Epithelial cell of esophagus (primary cell): ENCODE measurements at places on chromosomes 2 and 18.

DNA sequence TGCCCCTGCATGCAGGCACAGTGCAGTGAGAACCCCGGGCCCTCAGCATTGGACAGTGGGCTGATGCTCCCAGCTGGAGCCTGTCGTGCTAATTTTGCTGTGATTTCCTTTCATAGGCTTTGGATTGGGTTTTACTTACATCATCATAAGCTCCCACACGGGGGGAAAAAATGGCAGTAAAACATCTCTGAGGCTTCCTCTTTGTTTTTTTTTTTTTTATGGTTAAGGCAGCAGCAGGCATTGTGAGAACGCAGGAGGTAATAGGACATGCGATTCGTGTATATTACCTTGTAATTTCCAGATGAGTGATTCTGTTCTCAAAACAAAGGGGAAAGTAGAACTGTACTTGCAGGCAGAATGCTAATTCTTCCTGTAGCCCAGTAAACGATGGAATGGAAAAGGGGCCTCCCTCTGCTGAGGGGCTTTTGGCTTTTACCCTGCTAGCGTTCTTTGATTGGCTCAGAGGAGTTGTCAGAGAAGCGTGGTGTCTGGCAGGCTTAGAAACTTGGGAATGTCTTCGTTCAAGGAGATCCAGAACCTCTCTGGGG lies 89.7 kb downstream of the NPAS2 start:
- DNase-seq, result no peak

- peak; percentile 66 for DNase-seq
Measured at GRCh38 chr2:228681426-228681825, 499.9 kb upstream of the SPHKAP start.

DNA sequence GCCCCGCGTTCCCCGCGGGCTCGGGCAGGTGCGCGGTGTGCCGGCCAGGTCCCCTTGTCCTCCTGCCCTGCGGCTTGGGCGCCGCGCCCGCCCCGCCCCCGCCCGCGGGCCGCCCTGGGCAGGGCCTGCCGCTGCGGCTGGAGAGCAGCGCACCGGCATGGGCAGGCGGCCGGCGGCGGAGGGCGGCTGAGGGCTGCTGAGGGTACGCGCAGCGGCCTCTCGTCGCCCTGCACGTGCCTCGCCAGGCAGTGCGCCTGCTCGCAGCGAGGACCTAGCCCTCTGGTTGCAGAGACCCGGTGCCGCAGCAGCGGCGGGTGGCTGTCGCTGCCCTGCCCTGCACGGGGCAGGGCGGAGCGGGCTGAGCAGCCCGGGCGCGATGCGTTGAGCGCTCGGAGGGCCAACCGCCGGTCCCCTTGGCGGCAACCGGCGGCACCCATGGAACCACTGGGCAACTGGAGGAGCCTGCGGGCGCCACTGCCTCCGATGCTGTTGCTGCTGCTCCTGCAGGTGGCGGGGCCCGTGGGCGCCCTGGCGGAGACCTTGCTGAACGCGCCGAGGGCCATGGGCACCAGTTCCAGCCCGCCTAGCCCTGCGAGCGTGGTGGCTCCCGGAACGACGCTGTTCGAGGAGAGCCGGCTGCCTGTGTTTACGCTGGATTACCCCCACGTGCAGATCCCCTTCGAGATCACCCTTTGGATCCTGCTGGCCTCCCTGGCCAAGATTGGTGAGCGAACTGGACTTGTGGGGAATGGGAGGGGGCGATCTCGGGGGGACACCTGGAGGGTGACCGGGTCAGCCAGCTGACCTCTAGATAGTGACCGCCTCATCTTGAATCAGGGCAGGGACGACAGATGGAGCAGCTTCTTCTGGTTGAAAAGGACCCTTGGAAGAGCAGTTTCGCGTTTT lies at the start of gene SLC9A2:
SLC9A2 (plus strand) TSS at position 140 of the 906 bp plus-strand sequence; CDS start at position 436, 296 bp downstream.
- DNase-seq, result peak; percentile 16

GRCh38 chr2:51601706-51602105 lies 569.8 kb upstream of the NRXN1 start:
- DNase-seq, result no peak

- peak; percentile 90 for DNase-seq
Measured at GRCh38 chr2:184646177-184646576, 47.8 kb downstream of the ZNF804A start.

DNA sequence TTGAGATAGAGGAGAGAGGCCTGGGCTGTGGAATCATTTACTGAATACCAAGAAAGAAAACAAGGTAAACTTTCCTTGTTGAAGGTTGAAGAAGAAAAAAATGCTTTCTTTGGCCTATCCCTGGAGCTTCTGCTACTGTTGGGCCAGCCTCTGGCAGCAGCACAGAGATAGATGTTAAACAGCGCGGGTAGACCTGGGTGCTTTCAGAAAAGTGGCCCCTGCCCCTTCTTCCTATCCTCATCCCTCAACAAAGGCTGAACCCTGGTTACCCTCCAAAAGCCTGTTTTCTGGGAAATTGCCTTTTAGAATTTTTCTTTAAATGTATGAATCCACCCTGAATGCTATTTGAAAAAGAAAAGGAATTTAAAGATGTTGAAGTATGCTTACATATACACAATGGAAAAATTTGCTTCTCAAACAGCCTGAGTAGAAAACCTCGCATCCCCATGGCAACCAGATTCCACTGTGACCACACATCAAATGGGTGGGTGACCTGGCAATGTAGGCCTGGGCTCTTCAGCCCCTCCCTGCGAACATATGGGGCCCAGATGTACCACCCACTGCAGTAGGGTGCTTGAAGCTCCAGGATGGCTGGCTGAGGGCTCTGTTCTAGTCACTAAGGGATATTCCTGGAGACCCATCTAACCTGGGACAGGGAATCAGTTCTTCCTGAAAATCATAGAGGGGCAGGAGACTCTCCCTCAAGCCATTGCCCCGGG lies 23.4 kb upstream of the CHRNA1 start:
- no peak for DNase-seq

DNA sequence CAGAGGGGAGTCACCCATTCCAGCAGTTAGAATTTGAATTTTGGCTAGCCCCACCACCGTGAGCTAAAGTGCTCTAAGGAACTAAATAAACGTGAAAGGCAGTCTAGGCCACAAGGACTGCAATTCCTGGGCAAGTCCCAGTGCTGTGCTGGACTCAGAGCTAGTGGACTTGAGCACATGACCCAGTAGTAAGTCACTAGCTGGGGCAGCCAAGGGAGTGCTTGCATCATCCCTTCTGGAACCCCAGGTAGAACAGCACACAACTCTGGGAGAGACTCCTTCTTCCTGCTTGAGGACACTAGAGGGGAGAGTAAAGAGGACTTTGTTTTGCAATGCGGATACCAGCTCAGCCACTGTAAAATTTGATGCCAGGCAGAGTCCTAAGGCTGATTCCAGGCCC lies 672.2 kb downstream of the CPS1 start:
- no peak for DNase-seq

GRCh38 chr2:158091647-158092046 lies 10.0 kb upstream of the UPP2 start:
- peak; percentile 25 for DNase-seq

DNA sequence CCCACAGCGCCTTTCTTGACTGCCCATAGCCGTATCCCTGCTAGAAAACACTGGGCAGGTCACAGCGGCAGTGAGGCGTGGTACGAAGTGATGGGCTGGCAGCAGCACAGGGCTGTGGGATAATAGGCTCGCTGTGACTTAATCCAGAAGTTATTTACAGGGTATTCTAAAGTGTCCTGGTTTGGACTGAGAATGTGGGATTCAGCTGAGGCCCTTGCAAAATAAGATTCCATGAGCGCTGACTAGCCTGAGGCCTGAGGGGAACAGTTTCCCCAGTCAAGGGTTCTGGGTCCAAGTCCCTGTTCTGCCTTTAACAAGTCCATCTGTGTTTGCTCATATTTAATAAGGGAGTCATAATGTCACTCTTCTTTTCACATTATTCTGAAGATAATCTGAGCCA lies 34.6 kb downstream of the SETBP1 start:
- peak; percentile 71 for DNase-seq

GRCh38 chr2:43135583-43135982 lies 90.8 kb downstream of the ZFP36L2 start:
- no peak for DNase-seq

DNA sequence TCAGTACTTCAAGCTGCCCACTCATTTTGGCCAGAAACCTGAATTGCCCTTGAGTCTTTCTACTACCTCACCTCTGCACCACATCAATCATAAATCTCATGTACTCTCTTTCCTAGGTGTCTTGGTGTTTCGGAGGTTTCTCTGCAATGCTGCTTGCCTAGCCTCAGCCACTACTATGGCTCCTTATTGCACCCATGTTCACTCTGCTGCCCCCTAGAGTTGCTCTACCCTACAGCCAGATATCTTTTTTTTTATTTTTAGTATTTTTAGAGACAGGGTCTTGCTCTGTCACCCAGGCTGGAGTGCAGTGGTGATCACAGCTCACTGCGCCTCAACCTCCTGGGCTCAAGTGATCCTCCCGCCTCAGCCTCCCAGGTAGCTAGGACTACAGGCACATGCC lies 413.0 kb downstream of the PTPRM start:
- peak; percentile 9 for DNase-seq

- no peak for DNase-seq
Measured at GRCh38 chr2:241132538-241133435, 16.5 kb downstream of the PASK start.

- no peak for DNase-seq
Measured at GRCh38 chr18:53610957-53611356, 613.5 kb downstream of the MBD2 start.

DNA sequence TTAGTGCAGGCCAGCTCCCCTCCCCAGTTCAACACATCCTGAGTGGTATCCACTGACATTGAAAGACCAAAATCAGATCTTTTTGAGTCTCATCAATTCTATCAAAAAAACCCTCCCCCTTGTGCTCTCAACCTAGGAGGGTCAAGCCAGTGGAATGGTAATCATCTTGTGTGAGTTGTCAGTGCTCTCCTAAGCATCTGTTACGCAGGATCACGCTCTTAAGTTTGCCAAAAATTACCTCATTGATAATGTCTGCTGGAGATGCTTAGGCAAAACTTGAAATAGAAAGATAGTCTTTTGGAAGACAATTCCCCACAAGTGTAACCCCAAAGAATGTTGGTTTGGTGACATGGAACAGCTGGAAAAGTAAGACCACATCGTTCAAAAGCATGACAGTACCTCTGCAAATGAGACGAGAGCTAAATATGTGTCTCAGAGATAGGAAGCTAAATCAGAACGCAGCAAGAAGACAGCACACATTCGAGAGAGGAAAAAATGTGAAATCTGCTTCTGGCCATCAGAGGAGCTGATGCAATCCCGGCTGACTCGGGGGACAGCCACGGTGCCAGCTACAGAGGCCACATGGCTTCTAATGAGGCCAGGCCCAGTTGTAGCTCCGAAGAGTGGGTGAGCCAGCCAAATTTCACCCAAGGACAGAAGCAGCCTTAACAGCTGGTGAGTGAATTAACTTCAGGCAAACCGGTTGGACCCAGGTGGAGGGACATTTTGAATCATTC lies 753.9 kb downstream of the RNF144A start:
- no peak for DNase-seq

GRCh38 chr2:102094917-102095316 lies 47.6 kb upstream of the IL1R1 start:
- peak; percentile 97 for DNase-seq

- DNase-seq, result peak; percentile 80
Measured at GRCh38 chr2:127649684-127650040, 3.7 kb downstream of the GPR17 start.

DNA sequence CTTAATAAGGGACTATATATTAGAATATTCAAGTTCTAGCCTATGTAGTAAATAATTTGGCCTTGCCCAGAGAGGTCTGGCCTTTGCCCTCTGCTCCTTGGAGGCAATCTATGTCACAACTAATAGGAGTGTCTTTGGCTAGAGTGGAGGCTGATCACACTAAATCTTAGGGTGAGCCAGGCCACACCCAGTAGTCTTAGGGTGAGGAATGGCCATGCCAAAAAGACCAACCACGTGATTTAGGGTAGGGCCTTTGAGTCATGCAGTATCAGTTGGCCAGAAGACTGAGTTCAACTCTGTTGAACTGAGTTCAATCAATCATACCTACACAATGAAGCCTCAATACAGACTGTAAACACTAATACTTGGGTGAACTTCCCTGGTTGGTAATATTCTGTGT lies 26.0 kb upstream of the FLACC1 start:
- DNase-seq, result peak; percentile 65

GRCh38 chr2:234251326-234252271 lies 201.1 kb downstream of the SPP2 start:
- peak; percentile 61 for DNase-seq

DNA sequence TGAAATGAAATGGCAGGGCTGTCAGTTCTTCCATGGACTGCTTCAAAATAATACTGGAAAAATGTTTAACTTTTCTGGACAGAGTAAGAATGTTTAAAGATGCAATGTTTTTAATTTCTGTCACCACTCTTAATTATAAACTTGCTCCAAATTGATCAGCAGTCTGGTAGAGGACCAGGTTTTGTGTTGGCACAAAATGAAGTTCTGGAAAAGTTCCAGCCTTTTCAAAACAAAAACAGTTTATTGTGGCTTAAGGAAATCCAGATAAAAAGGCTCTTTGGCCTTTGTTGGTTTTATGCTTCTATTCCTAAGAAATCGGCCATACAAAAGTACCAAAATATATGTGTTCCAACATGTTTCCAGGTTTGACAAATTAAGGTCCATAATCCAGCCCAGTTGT lies 48.8 kb downstream of the PTRHD1 start:
- DNase-seq, result no peak

- peak; percentile 94 for DNase-seq
Measured at GRCh38 chr18:76573325-76574025, 78.4 kb upstream of the ZNF516 start.

DNA sequence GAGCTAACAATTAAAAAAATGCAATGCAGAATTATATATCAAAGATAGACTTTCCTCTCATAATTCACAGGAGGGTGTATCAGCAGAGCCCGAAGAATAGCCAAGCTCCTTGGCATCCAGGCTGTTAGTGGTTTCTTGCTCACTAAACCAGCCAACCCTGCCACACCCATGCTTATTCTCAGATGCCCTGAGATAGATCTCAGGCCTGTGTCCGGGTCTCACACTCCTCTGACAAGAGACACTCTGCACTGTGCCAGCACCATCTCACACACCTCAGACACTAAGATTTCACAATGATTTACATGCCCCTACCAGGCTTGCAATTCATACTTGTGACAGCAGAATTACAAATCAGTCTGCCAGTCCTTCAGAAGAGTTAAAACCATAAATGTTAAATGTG lies 64.5 kb downstream of the OSBPL1A start:
- peak; percentile 5 for DNase-seq

DNA sequence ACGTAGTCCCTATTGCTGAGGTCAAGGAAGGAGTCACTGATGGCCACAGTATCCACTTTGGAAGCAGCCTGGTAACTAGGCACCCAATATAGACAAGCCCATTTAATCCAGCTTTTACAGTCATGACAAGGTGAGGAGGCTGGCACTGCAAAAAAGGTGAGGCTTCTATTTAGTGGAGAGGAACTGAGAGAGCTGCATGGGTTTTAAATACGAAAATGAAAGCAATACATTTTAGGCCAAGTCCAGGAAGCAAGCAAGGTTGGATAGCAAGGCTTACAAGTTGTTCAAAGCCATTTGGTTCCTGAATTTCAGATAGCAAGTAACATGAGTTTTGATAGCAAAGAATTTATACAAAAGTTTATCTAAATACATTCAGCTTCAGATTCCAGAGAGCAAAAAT lies 80.4 kb downstream of the SGPP2 start:
- no peak for DNase-seq

- DNase-seq, result no peak
Measured at GRCh38 chr18:58633874-58634273, 5.0 kb upstream of the ALPK2 start.

- DNase-seq, result peak; percentile 25
Measured at GRCh38 chr18:34222307-34223163, 2.2 kb downstream of the NOL4 start.
